Muscle of back (tissue), 13 donors: ENCODE measurements at places on chromosomes 5 and 9.

GRCh38 chr5:59143926-59144333 is 561.1 kb downstream of the RAB3C start:
- no peak for DNase-seq

GRCh38 chr9:92176068-92176799 is 61.0 kb upstream of the SPTLC1 start:
- DNase-seq, result no peak

DNA sequence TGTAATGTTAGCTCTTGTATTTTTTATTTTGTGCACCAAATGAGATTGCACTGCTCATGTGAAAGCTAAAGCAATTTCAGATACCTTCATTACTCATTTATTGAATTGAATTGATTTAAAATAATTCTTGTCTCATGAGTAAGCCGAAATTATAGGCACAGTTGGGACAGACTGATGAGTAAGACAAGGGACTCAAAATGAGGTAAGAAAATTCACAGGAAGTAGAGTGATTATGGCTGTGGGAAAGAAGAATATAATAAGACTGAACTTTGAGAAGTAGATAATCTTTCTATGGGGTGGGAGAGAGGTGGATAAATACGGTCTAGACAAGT is 51.1 kb downstream of the NUDT12 start:
- DNase-seq, result no peak

- no peak for DNase-seq
Observed at GRCh38 chr5:14134083-14134482, 9.1 kb upstream of the TRIO start.

- DNase-seq, result no peak
Observed at GRCh38 chr9:113569472-113570060, 106.0 kb downstream of the RGS3 start.

GRCh38 chr5:126542441-126542840 is 52.6 kb downstream of the ALDH7A1 start:
- no peak for DNase-seq

DNA sequence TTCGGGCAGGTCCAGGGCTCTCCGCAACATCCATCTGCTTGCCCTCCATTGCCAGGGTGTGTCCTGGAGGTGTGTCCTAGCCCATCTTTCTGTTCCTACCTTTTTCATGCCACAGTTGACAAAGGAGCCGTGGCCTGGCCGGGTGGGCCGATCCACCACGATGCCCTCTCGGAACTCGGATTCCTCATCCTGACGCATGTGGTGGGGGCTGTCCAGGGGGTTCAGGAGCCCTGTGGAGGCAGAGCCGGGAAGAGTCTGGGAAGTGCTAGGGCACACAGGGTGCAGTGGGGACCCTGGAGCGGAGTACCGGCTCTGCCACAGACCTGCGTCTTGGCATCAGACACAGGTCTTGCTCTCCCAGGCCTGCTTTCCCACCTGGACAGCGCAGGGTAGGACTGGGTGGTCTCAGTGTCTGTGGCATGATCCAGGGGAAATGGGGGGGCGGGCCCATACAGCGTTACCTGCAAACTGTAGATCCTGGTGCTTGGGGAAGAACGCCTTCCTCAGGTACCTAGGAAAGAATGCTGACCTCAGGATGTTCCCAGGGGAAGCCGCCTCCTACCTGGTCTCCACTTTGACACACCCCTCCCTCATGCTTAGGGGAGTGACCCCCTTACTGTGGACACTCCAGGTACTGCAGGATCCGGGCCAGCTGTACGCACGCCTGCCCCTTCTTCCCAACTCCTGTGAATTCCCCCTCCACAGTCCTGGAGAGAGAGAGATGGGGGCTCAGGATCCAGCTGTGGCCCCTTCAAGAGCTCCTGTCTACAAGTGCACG is 3.5 kb downstream of the SPOUT1 start:
- no peak for DNase-seq

DNA sequence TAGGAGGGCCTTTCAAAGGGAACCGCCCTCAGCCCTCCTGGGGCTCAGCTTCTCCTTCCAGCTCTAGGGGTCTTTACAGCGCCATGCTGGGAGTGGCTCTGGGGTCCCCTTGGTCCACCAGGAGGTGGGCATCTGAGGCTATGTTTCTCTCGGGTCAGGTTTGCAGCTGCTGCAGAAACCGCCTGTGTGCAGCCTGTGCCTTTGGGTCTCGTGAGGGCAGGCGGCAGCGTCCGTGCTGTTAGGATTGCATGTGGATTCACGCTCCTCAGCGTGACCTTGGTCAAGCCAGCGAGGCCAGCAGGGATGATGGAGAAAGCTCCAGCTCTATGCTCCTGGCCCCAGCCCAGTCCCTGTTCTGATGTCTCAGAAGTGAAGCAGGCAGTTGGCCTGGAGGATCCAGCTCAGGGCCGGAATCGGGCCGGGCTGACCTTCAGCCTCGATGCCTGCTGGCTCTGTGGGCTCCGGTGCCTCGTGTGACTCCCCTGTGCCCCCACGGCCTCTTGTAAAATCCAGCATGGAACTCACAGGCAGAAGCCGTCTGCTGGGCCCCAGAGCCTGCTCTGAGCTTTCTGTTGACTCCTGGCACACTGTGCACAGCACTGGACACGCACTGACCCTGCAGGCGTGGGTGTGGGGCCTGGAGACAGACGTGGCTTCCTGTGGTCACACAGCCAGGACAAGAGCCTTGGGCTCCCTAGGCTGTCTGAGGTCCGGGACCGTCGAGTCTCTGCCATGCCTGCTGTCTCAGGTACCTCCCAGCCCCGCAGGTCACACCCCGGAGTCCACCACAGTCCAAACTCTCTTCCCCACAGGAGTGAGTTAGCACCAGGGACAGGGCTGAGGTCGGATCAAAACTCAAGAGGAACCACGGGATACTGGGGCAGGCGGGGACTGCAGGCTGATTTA is 54.3 kb downstream of the TRIP13 start:
- no peak for DNase-seq

DNA sequence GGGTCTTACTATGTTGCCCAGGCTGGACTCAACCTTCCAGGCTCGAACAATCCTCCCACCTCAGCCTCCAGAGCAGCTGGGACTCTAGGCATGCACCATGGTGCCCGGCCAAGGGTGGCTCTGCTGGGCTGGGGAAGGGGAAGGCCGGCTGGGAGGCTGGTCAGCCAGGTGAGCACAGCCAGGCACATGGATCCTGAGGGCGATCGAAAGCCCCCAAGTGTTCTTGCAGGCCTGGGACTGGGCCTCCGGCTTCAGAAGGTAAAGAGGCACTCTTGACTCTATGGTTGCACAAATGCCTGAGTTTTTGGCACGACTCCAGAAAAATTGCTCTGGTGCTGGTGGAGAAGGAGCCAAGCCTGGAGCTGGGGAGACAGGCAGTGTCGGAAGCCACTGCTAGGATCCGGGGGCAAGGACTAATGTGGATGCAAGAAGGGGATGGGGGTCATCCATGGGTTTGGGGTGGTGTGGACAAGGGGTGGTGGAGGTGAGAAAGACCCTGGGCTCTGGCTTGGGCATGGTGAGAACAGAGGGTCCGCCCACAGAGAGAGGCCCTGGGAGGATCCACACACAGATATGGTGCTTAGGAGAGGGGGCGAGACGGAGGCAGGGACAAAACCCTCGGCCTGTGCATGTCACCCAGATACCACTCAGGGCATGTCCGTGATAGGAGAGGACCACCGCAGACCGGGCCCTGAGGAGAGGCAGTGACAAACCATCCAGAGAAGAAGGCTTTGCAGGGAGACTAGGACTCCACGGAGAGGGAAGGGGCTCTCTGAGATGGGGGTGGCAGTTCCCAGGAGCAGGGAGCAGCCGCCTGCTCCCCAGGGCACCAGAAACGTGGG is 51.1 kb upstream of the COL5A1 start:
- DNase-seq, result no peak

DNA sequence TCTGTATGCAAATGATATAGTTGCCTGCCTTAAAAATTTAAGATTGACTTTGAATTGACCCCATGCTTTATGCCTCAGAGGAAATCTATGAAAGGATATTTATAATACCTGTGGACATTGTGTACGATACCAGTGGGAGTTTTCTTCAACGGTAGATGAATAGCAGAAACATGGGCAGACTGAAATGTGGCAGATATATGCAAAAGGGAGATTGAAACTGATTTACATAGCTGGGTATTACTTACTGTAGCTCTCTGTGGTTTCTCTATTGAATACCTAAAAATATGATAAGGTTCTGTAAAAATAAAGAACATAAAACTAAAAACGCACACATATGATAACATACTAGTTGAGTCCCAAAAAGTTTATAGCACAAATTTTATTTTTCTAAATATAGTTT is 345.2 kb upstream of the PCSK5 start:
- no peak for DNase-seq

GRCh38 chr5:43685252-43685950 is 82.4 kb downstream of the NNT start:
- no peak for DNase-seq

GRCh38 chr5:39800042-39800601 is 375.3 kb upstream of the DAB2 start:
- DNase-seq, result no peak

GRCh38 chr9:112810696-112811490 is 60.3 kb downstream of the SNX30 start:
- DNase-seq, result no peak
